ENCODE measurements at places on chromosomes 1 and 21. TPM values are rescaled to one million over a fixed set of nuclear protein-coding genes. Genes with fewer than 3 reads are reported as not detected.

The SAMD13 gene
- total RNA-seq: 0.41 TPM

DNA sequence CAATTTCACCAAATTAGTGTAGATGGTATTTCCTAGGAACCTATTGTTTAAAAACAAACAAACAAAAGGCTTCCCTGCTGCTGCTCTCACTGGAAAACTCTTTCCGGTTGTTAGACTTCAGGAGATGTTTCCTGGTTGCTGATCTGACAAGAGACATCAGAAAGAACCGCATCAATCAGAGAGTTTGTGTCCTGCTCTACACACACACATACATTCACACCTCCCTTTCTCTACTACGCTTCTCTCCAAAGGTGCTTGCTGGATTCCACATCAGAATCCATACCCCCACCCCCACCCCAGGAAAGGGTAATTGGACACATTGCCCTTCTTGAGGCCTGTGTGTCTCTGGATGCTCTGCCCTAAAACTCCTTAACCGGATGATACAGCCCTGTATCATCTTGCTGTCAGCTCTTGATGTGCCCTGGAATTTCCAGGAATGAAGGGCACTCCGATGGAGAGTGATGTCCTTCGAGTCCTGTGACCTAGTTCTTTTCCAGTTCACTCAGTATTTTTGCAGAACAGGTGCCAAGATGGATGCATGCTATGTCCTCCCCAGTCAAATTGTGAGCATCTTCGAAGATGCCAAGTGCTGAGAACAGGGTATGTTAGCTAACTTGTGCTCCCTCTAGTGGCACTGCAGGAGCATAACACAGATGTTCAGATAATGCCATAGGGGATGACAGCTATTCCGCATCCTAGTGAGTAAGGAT, 113.7 kb upstream of the SLC35F3 start:
- H3K27me3 ChIP-seq: no peaks in the 10 kb centered on the region
- no peaks in the 10 kb centered on the region for H3K36me3 ChIP-seq
- DNase-seq: no peak
- H3K4me3 ChIP-seq: no peak overlapping the region

DNA sequence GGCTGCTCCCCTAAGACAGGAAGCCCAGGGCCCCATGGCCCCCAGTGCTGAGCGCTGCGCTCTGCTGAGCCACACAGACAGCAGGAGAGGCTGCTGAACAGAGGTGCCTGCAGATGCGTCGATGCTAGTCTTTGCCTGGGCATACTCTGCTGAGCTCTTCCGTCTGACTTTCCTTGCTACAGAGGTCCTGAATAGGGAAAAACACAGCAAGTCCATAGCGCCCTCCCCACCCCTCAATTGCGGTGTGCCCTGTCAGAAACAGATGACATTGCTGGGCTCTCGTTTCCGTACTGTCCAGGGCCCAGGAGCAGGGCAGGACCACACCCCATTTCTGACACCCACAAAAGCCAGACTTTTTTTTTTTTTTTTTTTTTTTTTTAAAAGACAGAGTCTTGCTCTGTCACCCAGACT, 252.5 kb downstream of the SDCCAG8 start:
- H3K4me3 ChIP-seq: no peak overlapping the region
- H3K36me3 ChIP-seq: peaks cover 54% of the 10 kb centered on the region
- H3K27ac ChIP-seq: no peak overlapping the region
- no peaks in the 10 kb centered on the region for H3K27me3 ChIP-seq

- H3K4me3 ChIP-seq: no peak overlapping the region
- H3K27me3 ChIP-seq: no peaks in the 10 kb centered on the region
- no peaks in the 10 kb centered on the region for H3K36me3 ChIP-seq
- peak overlapping the region; percentile 93 for H3K27ac ChIP-seq
- peaks cover 30% of the 10 kb centered on the region for H3K4me1 ChIP-seq
Measured at GRCh38 chr1:6386371-6386949, 7.1 kb downstream of the ACOT7 start.

DNA sequence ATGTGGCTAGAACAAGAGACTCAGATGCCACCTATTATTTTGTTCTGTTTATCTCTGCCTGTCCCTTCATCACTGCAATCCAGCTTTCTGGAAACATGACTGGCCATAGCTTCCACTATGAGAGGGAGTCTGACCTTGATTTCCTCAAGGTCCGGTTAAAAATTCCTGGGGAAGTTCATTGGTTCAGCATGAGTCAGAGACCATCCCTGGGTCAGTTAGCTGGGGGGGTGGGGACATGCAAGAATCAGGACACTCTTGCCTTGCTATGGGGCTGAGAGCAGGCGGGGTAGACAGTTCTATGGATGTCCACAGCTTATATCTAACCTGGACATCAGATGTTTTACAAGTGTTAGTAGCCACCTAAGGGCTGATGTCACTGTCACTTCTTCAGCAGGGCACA, 81.1 kb downstream of the TENT5C start:
- no peak overlapping the region for H3K4me3 ChIP-seq
- no peaks in the 10 kb centered on the region for H3K36me3 ChIP-seq
- H3K4me1 ChIP-seq: peaks cover 2% of the 10 kb centered on the region
- H3K27ac ChIP-seq: no peak overlapping the region
- no peaks in the 10 kb centered on the region for H3K27me3 ChIP-seq

DNA sequence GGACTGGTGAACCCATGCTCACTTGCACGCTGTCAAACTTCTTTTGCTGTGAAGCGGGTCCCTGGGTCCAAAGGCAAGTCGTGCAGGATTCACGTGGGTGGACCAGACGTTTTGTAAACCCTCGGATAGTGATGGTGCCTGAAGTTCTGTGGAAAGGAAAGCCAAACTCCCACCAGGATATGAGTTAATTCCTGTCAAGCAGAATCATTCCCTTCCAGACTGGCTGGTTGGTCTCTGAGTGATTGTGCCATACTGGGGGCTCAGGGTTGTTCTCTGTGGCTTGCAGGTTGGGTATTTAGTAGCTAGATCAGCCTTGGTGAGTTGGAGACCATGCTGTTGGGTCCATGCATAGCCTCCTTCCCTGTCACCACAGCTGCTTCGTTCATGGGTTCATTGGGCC, 32.7 kb upstream of the IGSF5 start:
- no peaks in the 10 kb centered on the region for H3K36me3 ChIP-seq
- no peak for DNase-seq
- no peaks in the 10 kb centered on the region for H3K4me1 ChIP-seq
- no peak overlapping the region for H3K4me3 ChIP-seq
- H3K27ac ChIP-seq: no peak overlapping the region
- H3K27me3 ChIP-seq: no peaks in the 10 kb centered on the region

DNA sequence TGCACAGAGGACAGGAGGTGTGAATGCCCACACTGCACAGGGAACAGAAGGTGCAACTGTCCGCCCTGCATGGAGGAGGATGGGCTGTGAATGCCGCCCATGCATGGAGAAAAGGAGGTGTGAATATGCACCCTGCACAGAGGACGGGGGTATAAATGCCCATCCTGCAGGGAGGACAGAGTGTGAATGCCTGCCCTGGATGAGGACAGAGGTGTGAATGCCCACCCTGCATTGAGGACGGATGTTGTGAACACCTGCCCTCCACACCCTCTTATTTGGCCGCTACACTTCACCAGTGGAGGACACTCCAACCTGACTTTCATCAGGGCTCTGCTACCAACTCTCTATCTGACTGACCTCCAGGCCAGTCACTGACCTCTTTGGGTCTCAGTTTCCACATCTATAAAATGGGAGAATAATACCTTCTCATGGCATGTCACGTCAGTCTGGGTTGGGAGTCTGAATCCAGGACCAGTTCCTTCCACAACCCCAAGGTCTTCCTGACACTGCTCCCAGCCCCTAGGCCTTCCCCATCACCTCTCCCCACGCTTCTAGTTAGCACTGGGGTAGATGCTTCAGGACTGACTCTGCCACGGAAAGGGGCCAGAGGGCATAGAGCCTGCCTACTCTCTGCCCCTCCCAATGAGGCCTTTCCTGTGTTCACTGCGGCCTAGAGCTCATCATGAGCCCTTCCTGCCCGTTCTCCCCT, 28.4 kb downstream of the ZBTB17 start:
- peak overlapping the region; percentile 91 for H3K27ac ChIP-seq
- no peaks in the 10 kb centered on the region for H3K27me3 ChIP-seq
- peaks cover 31% of the 10 kb centered on the region for H3K36me3 ChIP-seq
- no peak for DNase-seq
- H3K4me1 ChIP-seq: peaks cover 47% of the 10 kb centered on the region
- no peak overlapping the region for H3K4me3 ChIP-seq

GRCh38 chr1:56645677-56646305, 677 bp downstream of the PRKAA2 start:
- H3K27ac ChIP-seq: peak overlapping the region; percentile 83
- H3K4me3 ChIP-seq: peak overlapping the region; percentile 78
- no peaks in the 10 kb centered on the region for H3K36me3 ChIP-seq
- peaks cover 8% of the 10 kb centered on the region for H3K4me1 ChIP-seq

DNA sequence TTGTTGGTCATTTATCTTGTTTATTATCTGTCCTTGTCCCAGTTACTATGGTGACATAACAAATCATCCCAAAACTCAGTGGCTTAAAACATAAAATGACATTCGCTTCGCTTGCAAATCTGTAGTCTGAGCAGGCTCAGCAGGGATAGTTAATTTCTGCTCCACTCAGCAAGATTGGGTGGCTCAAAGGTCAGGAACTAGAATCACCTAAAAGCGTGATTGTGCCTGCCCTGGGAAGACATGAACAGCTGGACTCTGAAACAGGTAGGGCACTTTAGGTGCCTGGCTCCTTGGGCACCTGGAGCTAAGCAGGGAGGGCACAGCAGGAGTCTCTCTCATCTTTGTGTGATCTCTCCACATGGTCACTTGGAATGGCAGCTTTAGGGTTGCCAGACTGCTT, 14.7 kb upstream of the TRAF3IP3 start:
- no peaks in the 10 kb centered on the region for H3K27me3 ChIP-seq
- DNase-seq: no peak
- H3K36me3 ChIP-seq: no peaks in the 10 kb centered on the region
- H3K27ac ChIP-seq: no peak overlapping the region

DNA sequence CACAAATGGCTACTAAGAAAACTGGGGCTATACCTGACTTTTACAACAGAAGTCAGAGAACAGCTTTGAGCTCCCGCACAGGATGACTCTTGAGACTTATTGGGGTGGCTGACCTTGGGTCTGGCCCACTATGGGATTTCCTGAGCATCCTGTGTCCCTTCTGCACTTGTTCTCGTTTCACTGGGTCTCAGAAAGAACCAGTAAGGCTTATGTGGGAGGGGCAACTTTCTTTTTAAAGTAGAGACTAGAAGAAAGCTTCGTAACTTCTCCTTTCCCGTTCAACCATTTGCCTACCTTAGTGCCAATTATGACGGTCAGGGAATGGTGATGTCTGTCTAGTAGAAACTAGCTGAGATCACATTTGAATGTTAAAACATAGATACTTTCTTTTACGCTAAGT, 59.5 kb upstream of the C1orf105 start:
- no peaks in the 10 kb centered on the region for H3K36me3 ChIP-seq
- DNase-seq: no peak
- H3K4me3 ChIP-seq: no peak overlapping the region
- peak overlapping the region; percentile 84 for H3K27ac ChIP-seq

DNA sequence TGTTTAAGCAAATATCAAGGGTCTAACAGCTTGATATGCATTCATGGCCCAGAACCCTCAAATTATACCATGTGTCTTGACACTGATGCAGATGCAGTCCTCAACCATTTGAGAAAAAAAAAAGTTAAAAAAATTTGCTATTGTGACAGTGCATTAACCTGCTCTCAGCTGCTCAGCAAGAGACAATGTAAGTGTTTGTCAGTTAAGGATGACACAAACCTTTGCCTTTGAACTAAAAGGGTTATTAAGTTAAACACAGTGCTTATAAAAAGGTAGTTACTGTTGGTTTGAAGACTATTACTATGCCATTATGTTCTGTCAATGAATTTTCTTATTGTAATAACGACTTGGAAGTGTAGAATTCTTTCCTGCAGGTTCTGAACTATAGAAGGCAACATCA, 655.6 kb upstream of the NEGR1 start:
- H3K4me1 ChIP-seq: no peaks in the 10 kb centered on the region
- no peak overlapping the region for H3K27ac ChIP-seq
- no peaks in the 10 kb centered on the region for H3K36me3 ChIP-seq
- H3K4me3 ChIP-seq: no peak overlapping the region
- no peaks in the 10 kb centered on the region for H3K27me3 ChIP-seq
- DNase-seq: no peak

The APCS gene
- total RNA-seq: not detected

The CNR2 gene
- not detected for total RNA-seq
